ENCODE measurements at places on chromosomes 11 and 22. TPM values are rescaled to one million over a fixed set of nuclear protein-coding genes. Genes with fewer than 3 reads are reported as not detected.

GRCh38 chr22:45212306-45212709 is 28.4 kb downstream of the KIAA0930 start:
- DNase-seq, result no peak

GRCh38 chr11:894575-895201 is 15.9 kb downstream of the CHID1 start:
- DNase-seq, result no peak

DNA sequence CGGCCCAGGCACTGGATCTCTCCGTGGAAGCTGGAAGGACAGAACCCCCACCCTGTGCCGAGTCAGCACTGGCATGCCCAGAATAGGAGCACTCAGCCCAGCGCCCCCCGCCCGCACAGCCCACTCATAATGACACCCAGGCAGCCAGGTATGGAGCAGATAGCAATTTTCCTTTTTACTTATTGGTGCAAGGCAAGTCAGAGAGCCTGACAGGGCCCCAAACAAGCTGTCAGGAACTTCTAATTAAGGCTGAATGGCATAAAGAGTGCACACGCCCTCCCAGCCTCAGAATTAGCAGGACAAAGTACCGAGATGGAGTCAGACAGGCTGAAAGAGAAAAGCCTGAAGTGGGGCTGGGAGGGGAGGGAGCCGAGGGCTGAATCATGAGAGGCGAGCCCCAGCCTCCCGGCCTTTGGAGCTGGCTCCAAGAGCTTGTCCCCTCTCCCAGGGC is 76.9 kb downstream of the DSCAML1 start:
- no peak for DNase-seq

The PDE2A gene
- total RNA-seq, result 0.42 TPM

The GPHA2 gene
- not detected for total RNA-seq

The IL17REL gene
- total RNA-seq, result not detected

DNA sequence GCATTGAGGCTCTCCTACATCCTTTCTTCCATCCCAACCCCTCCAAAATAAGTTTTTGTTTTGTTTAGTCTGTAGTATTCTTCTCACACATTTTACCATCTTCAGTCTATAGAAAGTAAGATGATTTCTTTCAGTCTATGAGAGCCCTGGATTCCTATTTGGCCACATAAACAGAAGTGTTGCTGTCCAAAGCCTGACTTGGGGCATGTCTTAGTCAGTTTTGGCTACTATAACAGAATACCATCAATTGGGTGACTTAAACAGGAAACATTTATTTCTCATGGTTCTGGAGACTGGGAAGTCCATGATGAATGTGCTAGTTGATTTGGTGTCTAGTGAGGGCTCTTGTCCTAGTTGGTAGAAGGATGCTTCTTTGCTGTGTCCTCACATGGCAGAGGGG is 146.8 kb upstream of the DDI1 start:
- no peak for DNase-seq

GRCh38 chr22:19717691-19718455 is 3.6 kb downstream of the SEPTIN5 start:
- DNase-seq, result peak; percentile 84

GRCh38 chr11:7892840-7893254 is 38.2 kb downstream of the OR10A6 start:
- DNase-seq, result no peak

GRCh38 chr11:69774354-69775162 is 583 bp downstream of the FGF4 start:
- DNase-seq, result no peak

DNA sequence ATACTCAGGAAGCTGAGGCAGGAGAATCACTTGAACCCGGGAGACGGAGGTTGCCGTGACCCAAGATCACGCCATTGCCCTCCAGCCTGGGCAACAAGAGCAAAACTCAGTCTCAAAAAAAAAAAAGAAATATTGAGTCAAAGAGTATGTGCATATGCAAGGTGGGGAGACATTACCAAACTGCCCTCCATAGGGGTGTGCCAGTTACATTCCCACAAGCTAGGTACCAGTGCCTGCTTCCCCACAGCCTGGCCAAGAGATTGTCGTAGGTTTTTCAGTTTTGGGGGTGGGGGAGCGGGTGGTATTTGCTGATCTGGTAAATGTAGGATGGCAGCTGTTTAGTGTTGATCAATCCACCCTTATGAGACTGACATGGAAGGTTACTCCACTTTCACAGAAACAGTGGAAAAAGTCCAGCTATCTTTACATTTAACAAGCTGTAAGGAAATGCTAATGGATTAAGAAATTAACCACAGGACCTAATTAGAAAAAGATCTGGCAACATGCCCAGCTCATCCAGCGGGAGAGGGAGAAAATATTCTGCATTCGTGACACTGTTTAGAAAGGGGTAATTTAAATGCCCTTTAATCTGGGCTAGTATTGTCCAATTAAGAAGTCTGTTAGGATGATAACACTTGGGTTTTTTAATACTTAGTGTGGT is 89.4 kb downstream of the PACS1 start:
- DNase-seq, result no peak

GRCh38 chr22:35961480-35962295 is 66.9 kb downstream of the RBFOX2 start:
- DNase-seq, result no peak

- no peak for DNase-seq
These were observed 4.3 kb downstream of the DGCR6L start for GRCh38 chr22:20315337-20316216.

The UBQLNL gene
- not detected for total RNA-seq

- DNase-seq, result no peak
These were observed 844.7 kb upstream of the CCDC90B start for GRCh38 chr11:84130646-84131427.

DNA sequence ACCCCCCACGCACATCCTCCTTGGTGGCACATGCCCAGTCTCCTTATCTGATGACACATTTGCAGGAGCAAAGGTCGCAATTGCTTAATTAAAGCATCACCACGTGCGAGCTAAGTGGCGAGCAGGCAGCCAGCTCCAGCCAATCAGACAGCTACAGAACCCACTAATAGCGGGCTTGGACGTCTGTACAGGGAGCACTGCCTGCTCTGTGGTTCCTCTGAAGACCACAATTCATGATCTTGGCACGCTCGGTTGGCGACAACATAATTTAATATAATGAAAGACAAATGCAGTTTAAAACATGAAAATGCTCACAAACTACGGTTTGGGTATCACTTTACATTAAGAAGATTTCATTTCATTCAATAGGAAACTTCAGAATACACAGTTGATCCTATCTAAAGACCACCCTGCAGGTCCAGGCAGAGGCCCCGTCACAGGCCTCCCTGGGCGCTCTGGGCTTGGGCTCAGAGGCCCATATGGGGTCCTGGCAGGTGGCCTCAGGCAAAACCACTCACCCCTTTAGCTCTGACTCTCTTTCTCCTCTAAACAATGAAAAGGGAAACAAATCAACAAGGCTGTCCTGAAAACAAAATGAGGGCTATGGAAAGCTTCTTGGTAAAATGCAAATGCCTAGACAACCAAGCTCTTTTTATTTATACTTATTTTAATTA is 10.4 kb downstream of the PACSIN2 start:
- peak; percentile 22 for DNase-seq

DNA sequence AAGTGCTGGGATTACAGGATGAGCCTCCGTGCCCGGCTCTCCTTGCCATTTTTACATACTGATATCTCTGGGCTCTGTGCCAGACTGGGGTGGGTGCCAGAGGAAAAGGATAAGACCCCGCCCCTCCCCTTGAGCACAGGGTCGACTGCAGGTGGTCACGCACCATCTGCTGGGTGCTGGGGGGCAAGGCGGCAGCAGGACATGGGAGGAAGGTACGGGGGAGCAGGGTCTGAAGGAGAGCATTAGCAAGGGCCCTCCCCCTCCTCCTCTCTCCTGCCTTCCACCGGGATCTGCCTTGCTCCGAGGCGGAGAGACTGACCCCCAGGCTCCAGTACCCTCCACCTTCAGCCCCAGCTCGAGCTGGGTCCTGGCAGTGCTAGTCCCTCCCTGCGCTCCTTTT is 9.7 kb upstream of the PGA3 start:
- no peak for DNase-seq

DNA sequence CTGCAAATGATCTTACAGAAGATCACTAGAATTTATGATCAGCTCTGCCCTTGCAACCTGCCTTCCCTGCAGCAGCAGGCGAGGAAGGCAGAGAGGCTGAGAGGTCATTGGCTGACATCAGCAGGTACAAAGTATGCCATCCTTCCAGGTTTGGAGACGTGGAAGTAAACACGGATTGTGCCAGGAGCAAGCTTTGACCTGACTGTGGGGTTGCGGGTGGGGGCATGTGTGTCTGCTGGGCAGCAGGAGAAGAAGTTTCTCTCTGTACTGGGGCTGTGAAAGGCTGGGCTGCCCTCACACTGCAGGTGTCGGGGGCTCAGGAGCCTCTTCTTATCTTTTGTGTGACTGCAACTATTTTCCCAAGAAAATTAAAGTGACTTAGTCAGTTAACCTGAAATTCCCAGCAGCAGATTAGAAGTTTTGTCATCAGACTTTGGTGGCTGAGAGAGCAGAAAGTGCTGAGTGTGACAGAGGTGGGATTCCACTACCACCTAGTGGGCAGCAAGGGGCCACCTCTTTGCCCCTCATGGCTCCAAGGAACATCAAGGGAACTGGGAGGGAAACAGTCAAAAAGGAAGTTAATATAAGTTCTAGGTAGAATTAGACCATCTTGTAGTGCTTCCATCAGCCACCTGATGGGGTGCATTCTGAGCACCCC is 565.9 kb downstream of the ETS1 start:
- DNase-seq, result no peak

DNA sequence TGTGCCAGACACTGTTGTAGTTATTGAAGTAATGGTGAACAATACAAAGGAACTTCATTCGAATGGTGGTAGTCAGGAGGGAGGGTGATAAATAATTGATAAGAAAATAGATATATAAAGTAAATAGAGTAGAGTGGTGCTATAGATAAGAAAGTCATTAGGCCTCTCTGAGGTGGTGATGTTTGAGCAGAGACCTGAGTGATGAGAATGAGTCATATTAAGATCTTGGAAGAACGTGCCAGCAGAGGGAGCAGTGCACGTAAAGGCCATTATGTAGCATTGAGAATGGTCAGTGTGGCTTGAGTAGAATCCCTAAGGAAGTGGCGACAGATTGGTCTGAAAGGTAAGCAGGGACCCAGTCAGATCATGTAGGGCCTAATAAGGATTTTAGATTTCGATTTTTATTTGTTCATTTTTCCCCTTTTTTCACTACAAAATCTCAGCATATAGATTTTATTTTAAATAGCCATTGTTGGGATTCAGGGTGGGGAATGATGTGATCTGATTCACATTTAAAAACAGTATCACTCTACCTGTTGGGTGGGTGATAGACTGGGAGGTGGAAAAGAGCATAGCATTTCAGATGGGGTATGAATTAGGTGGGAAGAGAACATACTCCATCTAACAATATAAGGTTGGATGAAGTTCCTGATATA is 44.7 kb downstream of the CCDC90B start:
- DNase-seq, result no peak

The KRTAP5-10 gene
- total RNA-seq, result not detected

The PHOX2A gene
- not detected for total RNA-seq

DNA sequence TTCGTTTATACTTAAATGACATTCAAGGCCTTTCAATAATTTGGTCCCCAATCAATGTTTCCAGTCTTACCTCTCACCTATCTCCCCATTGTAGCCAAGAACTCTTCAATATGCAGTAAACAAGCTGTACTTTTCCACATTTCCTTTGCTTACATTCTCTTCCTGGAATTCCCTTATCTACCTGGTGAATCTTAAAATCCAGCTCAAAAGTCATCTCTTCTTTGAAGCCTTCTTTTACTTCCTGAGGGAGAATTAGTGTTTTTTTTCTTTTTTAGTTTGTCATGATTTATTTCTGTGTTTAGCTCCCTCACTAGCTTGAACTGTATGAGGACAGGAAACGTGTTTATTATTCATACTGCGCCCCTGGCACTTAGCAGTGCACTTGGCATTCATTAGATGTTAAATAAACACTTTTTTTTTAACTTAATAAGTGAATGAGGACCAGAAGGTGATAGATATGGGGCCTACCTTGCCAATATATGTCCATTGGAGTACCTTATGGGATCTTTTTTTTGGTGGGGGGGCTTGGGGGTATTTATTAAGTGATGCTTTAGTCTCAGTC is 4.9 kb upstream of the PTS start:
- no peak for DNase-seq

The KIAA0930 gene
- 28.6 TPM for total RNA-seq

GRCh38 chr11:61332281-61332796 is 566 bp downstream of the DDB1 start:
- no peak for DNase-seq

GRCh38 chr11:40370821-40371616 is 1088.4 kb downstream of the LRRC4C start:
- DNase-seq, result no peak

DNA sequence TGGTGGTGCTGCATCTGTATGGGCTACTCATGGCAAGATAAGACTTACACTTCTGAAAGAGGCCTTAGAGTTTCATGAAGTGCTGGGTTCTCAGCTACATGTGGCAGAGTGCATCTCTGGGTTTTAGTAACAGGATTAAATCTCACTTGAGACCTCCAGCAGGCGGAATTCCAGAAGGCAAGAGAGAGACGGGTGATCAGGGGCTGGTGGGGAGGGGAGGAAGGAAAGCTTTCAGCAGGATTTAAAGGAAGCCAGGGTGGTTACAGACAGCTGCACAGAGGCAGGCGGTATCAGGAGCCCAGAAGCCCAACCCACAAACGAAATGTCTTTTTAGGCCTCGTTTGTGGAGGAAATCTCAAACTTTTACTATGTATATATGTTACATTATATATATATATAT is 56.2 kb upstream of the CD82 start:
- DNase-seq, result no peak

The PATE4 gene
- total RNA-seq, result not detected

DNA sequence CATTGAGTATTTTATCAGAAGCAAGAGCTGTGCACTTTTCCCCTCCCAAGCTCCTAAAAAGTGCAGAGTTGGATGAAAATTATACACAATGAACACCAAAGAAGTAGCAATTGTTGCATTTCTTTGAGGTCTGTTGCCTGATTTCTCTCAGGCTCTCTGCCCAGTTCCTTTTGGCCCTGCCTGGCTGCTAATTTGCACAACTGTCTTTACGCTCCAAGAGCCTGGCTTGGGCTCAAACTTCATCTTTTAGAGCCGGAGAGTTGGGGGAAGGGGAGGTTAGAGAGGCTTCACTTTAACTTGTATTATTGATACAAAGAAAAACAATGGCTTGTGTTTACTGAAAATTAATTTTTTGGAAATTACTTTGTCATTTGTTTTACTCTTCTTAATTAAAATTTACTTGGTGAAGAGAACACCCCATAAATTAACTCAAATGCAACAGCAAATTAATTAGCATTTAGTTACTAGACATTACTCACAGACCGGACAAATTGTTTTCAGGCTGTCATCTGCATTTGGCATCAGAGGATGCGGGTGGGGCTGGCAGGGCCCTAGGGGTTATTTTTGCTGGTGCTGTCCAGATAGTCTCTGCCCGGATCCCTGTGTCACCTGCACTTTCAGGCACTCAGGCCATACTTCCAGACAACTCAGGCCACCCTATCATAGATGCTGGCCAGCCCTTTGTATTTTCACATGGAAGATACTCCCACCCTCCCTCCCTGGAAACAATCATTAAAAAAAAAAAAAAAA is 407.3 kb downstream of the NXPE2 start:
- no peak for DNase-seq

DNA sequence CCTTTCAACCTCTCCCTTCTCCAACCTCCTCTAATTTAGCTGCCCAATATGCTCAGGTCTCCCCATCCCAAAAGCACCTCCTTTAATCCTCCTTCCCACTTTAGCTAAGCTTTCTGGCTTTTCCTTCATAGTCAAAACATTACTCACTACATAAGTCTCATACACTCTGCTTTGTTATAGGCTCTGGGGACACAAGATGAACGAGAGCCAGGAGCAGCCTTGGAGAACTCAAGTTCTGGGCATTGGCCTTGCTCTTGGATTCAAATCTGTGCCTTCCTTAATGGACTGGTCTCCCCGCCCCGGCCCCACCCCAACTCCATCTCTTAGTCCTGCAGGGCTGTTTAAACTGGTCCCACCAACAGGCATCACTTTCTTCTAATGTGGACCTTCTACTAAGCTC is 11.4 kb upstream of the HPX start:
- no peak for DNase-seq

Data from activated naive CD8-positive, alpha-beta T cell treated with anti-CD3 and anti-CD28 coated beads for 36 hours (primary cell).